Stimulated activated CD8-positive, alpha-beta memory T cell treated with anti-CD3 and anti-CD28 coated beads, Interleukin-7, amount 100 ng/mL, for 24 hours (primary cell): ENCODE measurements at places on chromosomes 16 and 17.

DNA sequence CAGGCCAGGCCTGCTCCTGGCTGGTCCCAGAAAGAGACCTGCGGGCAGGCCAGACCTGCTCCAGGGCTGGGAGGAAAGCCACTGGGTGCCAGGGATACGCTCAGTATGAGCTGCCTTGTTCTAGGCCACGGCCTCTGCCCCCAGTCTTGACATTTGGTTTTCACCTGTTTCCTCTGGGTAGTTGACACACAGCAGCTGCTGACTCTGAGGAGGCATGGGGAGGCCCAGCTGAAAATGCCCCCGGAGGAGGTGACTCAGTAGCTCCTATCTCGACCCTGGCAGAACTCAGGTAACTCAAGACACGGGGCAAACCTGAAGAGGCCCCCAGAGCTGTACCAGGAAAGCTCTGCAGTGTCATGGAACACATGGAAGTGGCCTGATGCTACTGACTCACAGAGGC is 13.9 kb upstream of the ADGRG1 start:
- no peak for DNase-seq

GRCh38 chr17:66511135-66511534 is 208.7 kb downstream of the PRKCA start:
- no peak for DNase-seq

DNA sequence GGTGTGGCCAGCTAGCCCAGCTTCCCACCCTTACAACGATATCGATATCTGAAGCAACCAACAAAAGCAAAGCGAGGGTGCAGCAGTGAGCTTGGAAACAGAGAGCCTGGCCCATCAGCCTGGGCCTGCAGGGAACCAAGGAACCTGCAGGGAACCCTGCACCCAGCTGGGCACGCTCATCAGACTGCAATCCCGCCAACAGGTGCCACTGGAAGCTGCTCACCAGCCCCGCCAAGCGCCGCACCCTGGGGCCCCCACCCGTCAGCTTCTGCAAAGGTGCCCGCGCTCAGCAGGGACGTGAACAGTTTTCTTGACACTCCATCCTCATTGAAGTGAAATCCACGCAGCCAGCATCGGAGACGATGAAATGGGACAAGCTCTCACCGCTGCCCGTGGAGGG is 250.7 kb downstream of the RBFOX3 start:
- DNase-seq = no peak

DNA sequence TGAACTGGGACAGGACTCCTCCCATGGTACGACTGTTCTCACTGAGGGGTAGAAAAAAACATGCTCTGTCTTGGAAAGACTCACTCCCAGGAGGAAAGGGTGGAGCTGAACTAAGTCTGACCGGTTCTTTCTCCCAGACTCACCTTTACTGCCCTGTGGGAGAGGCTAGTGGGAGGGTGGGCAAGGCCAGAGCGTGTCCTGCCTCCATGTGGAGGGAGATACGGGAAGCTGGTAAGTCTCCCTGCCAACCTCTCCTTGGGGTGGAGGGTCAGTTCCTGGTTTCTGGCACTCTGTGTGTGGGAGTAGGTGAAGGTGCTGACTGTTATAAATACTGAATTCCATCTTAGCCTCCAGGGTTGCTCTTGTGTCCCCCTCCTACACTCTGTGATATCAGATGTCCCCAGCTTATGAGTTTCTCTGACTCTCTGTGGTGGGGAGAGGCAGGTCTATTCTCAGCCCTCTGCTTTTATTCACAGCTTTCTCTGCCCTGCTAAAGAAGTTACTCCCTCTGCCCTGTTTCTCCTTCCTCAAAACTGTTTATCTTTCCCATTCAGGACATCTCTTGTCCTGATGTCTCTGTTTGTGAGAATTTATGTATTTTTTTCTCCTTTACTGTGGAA is 26.9 kb upstream of the FAM20A start:
- DNase-seq = no peak

GRCh38 chr17:72049914-72050313 is 70.9 kb upstream of the SOX9 start:
- DNase-seq = no peak

- no peak for DNase-seq
Measured at GRCh38 chr16:81530296-81530721, 85.7 kb downstream of the CMIP start.

GRCh38 chr17:74770498-74771318 is 5.4 kb downstream of the NAT9 start:
- DNase-seq = peak; percentile 39

GRCh38 chr16:49431591-49432290 is 58.1 kb downstream of the C16orf78 start:
- DNase-seq = no peak

GRCh38 chr17:79633993-79634813 is 23.4 kb upstream of the RBFOX3 start:
- no peak for DNase-seq

GRCh38 chr16:10312784-10313724 is 72.8 kb upstream of the ATF7IP2 start:
- DNase-seq = no peak

GRCh38 chr17:60766778-60767190 is 89.1 kb downstream of the BCAS3 start:
- DNase-seq = no peak

- no peak for DNase-seq
Measured at GRCh38 chr17:81519284-81520020, 6.9 kb upstream of the ACTG1 start.

GRCh38 chr16:58499615-58500351 is at the start of gene NDRG4:
NDRG4 (plus strand) TSS chr16:58500143; CDS start chr16:58500249, 106 bp downstream.
- DNase-seq = no peak

DNA sequence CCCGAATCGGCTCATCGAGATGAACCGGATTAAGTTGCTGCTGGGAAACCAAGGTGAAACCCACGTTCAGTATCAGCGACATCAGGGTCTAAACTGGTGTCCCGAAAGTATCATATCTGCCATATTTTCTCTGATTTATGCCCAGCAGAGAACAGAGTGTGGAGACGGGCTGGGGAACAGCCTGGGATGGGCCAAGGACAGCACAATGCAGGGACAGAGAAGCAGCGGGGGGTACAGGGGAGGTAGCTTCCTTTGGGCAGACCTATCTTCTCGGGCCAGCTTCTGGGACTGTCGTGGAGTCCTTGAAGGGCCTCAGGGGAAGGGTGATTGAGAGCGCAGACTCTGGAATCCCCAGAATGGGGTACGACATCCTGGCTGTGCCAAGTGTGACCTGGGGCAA is 17.5 kb upstream of the MLKL start:
- DNase-seq = no peak

DNA sequence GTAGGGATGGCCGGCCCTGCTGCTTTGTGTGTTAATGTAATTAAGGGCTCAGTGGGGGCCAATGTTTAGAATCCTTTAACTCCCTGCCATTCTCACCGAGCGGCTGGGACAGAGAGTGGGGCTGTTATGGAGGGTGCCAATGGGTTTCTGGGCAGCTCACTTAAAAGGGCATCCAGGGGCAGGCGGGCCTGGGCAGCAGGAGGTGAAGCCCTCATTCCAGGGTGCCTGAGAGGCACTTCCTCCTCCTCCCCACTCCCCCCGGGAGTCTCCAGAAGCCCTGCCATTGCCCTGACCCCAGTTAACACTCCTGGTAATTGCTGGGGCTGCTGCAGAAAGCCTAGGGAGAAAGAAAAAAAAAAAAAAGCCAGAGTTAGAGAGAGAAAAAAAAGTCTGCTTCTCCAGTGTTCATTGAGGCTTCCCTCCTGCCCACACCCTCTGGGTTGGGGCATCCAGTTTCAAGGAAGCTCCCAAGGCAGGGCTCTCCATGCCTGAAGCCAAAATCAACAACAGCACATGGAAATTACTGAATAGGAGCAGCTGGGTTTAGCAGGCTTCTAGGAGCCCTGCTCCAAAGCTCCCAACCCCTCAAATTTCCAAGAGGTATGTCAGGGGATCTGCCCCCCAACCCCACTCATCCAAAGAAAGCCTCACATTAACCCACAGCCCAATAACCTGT is 28.0 kb downstream of the CUEDC1 start:
- DNase-seq = no peak

DNA sequence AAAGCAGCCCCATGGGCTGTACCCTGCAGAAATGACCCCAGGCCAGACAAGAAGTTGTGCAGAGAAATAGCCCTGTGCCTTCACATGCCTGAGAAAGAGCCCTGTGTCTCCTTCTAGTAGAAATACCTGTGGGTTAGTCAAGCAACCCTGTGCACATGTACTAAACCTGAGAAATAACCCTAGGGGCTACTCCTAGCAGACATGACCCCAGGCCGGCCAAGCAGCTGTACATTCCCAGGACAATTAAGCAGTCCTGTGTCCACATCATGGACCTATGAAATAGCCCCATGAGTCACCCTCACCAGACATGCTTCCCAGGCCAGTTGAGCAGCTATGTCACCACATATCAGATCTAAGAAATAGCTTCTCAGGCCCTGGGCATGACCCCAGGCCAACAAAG is 519.7 kb upstream of the CA10 start:
- DNase-seq = no peak
